Fibroblast of skin of abdomen (primary cell): ENCODE measurements at places on chromosomes 12 and 14.

- no peak for DNase-seq
Observed at GRCh38 chr14:73166399-73166798, 30.1 kb downstream of the PSEN1 start.

DNA sequence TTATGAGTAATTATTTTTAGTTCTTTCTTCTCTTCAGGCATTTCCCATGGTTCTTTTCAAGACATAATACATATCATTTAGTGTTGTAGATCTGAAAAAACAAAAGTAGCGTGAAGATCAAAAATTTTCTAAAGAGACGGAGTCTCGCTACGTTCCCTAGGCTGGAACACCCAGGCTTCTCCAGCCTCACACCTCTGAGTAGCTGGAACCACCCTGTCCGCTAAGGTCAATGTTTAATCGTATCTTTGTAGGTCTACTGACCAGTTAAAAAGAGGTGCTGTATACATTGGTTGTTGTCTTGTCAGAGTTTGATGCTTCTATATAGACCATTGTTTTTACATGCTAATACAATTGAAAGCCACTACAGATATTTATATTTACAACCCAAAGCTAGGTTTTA, 1.3 kb upstream of the HIF1A start:
- DNase-seq, result no peak

- no peak for DNase-seq
Observed at GRCh38 chr12:7712841-7713442, 1.7 kb downstream of the DPPA3 start.

DNA sequence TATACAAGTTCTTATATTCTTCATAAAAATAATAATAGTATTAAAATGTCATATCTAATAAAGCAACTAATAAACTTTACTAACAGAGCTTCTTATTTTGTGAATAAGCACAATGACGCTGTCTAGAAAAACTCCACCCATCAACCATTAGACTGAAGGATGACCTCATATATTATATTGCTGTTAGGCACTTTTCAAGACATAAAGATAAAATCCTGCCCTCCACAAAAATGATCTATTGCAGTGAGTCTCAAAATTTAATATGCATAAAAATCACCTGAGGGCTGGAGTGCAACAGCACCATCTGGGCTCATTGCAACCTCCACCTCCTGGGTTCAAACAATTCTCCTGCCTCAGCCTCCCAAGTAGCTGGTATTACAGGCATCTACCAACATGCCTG, 20.1 kb downstream of the TM7SF3 start:
- no peak for DNase-seq

DNA sequence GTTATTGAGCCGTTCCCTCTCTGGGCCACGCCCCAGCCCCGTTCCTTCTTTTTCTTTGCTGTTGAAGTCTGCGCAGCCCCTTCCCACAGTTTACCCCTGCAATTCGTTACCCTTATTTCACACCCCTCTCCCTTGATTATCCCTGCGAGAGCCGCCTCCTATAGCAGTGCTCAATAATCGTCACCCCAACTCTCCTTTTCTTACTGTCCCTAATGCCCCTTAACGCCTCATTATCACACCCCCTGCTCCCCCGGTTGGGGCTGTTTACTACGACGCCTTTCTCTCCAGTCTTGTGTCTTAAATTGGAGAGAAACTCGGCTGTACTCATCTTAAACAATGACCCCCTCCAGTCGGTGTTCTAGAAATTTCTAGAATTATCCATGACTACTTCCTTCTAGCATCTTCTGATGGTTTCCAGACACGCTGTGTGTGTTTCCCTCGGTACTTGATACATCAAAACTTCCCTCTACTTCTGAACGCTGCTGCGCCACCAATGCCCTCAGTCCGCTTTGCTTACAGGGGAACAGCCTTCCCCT, 713 bp upstream of the FBXL14 start:
- DNase-seq, result no peak

DNA sequence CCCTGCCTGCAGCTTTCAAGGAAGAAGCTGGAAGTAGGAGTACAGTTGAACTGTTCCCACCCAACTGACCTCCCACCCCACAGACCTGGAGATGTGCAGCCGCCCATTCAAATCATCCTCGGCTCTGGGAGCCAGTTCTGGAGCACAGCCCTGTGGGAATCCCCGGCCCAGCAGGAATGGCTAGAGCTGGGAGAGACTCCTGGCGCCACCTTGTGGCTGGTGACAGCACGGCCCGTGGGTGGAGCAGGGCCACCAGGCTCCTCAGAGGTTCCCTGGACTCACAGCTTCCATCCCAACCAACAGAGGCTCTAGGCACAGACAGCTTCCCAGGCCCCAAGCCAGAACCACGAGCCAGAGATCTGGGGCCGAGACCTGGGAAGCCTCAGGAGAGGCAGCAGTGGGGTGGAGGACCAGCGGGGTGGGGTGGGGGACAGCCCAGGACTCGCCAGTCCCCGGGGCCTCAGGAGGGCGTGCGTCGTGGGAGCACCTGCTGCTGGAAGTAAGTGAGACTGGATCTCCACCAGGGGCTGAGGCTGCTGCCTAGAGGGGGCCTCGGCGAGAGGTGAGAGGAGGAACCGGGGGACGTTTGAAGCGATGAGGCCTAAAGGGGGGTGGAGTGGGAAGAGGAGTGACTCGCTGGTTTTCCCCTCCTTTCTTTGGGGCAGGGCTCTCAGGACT, 43.4 kb downstream of the RNF34 start:
- peak; percentile 69 for DNase-seq

DNA sequence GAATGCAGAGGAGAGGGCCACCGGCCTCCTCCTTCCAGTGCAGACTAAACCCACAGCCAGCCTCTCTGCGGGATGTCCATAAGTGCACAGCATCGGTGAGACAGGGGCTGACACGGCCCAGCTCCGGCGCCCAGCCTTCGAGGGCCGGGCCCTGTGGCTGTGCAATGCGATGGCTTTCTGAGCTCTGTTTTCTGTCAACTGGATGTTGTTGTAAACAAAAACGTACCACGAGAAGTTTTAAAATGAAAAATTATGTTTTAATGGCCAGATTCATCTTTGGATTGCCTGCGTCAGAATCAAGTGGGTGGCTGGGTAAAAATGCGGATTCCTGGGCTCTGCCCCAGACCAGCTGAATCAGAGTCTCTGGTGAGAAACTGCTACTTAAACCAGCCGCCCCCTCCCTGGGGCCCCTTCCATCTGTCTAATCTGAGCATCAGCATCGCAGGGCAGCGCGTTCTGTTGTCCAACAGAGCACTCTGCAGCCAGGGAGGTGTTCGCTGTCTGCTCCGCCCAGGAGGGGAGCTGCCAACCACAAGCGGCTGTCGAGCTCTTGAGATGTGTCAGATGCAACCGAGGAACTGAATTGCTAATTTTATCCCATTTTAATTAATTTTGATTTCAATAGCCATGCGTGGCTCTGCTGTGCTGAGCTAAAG, 133.4 kb downstream of the RFLNA start:
- peak; percentile 82 for DNase-seq

- peak; percentile 48 for DNase-seq
Observed at GRCh38 chr12:65663648-65664047, 160.6 kb upstream of the HMGA2 start.
